ENCODE measurements at places on chromosomes 11 and 22.

- DNase-seq: no peak
These were observed 737 bp downstream of the BCL2L13 start for GRCh38 chr22:17639247-17639741.

- DNase-seq: no peak
These were observed 87.2 kb upstream of the HTATIP2 start for GRCh38 chr11:20275987-20276965.

GRCh38 chr11:121589946-121590537 lies 137.3 kb upstream of the SORL1-AS1 start:
- no peak for DNase-seq

GRCh38 chr11:23078289-23078971 lies 218.2 kb upstream of the CCDC179 start:
- DNase-seq: no peak

DNA sequence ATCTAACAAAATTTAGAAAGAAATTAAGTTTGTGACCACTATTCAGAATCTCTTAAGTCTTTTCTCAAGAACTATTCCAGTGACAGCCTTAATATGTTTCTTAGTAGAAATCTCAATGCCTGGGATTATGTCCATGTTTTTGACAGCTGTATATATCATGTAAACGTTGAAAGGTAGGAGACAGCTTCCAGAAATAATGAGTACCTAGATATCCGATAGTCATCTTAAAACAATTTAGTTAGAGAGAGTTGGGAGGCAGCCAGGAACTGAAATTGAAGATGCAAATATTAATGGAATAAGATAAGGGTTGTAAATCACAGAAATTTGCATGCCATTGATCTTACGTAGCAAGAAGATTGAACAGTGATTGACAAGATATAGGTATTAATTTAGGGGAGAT lies 955.2 kb downstream of the JRKL start:
- DNase-seq: no peak

GRCh38 chr22:26667140-26667539 lies 9.8 kb downstream of the MIAT start:
- no peak for DNase-seq

- DNase-seq: no peak
These were observed 258.8 kb downstream of the SOX6 start for GRCh38 chr11:16097543-16097942.

GRCh38 chr11:75233754-75234172 lies 6.8 kb upstream of the TPBGL start:
- DNase-seq: no peak

DNA sequence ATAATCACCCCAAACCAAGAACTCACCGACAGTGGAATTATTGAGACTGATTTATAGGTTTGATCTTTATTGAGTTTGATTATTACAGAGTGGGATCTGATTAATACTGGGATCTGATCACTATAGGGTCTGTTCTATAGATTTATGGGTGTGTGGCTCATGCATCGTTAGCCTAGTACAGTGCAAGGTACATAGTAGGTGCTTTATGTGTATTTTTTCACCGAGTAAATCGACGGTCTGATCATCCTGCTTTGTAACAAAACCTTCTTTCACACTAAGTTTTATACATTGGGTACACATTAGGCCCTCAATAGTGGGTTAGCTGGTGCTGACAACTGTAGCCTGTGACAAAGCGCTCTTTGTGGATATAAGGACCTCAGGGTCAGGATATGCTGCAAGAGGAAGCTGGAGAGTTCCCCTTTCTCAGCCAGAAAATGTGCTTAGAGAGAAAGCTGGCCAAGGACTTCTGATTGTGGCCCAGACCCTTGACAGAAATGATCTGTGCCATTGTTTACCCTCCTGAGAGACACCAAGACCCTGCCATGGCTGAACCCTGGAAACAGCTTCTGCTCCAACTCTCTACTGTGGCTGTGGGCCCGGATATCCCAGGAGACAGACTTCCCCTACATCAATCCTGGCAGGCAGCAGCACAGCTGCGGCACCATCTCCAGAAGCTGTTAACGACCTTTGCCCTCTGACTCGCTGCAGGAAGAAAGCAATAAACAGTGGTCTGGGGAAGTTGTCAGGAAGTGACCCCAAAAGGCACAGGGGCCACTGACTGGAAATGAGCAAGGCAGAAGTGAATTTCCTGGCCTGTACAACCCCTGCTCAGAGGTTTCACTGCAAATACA lies 16.1 kb upstream of the TPP1 start:
- no peak for DNase-seq

DNA sequence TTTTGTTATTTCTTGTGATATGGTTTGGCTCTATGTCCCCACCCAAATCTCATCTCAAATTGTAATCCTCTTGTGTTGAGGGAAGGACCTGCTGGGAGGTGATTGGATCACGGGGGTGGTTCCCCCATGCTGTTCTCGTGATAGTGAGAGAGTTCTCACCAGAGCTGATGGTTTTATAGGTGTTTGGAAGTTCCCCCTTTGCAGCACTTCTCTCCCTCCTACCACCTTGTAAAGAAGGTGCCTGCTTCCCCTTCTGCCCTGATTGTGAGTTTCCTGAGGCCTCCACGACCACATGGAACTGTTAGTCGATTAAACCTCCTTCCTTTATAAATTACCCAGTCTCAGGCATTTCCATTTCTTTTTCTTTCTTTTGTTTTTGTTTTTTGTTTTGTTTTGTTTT lies 24.4 kb upstream of the SIK2 start:
- DNase-seq: no peak

GRCh38 chr22:50516068-50516467 lies 8.0 kb downstream of the NCAPH2 start:
- no peak for DNase-seq

DNA sequence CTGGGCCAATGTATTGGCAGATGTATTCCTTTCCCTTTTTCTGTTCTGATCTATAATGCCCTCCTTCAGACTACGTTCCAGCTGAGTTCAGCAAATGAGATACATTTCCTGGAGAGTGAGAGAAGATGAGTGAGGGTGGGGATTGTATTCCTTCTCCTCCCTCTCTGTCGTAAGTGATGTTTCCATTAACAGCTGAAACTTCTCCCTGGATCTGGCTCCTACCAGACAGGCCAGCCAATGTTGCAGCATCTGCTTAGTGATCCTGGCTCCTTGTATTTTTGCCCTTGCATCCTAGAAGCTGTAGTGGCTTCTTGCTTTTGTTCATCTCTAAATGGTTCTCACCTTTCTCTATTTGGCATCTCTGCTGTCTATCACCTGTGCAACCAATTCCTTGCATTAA lies 48.2 kb upstream of the MTMR2 start:
- no peak for DNase-seq

GRCh38 chr11:15758857-15759465 lies 597.4 kb downstream of the SOX6 start:
- DNase-seq: no peak

- no peak for DNase-seq
These were observed 85.2 kb upstream of the PPARA start for GRCh38 chr22:46064966-46065666.

GRCh38 chr11:73990730-73991129 lies 8.1 kb upstream of the UCP2 start:
- DNase-seq: no peak

- DNase-seq: no peak
These were observed 12.5 kb downstream of the MADD start for GRCh38 chr11:47282462-47282861.

- DNase-seq: no peak
These were observed 147.0 kb upstream of the NAV2 start for GRCh38 chr11:19565639-19566038.

GRCh38 chr11:67006029-67006884 lies 16.7 kb upstream of the SYT12 start:
- no peak for DNase-seq

GRCh38 chr11:132131047-132131446 lies 760.6 kb downstream of the NTM start:
- DNase-seq: no peak

DNA sequence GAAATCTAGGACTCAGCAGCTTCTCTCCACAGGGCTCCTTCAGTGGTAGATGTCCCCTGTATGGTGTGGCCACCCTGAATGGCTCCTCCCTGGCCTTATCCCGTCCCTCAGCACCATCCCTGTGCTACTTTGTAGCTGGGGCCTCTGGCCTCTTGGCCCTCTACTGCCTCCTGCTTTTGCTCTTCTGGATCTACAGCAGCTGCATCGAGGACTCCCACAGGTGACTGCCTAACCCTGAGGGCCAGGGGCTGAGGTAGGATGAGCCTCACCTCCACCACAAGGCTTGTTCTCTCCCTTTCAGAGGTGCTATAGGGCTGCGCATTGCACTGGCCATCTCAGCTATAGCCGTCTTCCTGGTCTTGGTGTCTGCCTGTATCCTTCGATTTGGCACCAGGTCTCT lies 1.8 kb downstream of the TMEM179B start:
- no peak for DNase-seq

DNA sequence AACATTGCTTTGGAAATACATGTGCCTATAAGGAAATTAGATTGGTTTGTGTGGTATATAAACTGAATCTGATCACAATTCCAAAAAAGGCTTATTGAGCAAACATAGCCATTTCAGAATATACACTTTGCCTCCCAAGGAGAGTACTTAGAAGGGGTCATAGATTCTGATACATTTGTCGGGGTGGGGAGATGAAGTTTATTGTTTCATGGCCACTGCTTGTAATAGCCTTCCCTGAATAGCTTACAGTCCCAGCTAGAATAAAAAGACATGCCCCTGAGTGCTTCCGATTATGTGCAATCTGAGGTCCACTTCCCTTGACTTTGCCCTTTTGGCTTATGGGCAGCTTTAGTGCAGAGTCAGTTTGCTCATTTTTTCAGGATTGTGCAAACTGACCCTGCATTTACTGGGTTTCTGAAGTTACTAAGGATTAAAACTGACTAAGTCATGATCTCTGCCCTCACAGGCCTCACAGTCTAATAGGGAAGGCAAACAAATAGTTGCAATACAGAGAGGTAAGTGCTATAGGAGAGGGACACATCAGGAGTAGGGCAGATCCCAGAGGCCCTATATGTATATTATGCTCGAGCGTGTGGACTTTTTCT lies 184.2 kb downstream of the BLID start:
- DNase-seq: no peak

DNA sequence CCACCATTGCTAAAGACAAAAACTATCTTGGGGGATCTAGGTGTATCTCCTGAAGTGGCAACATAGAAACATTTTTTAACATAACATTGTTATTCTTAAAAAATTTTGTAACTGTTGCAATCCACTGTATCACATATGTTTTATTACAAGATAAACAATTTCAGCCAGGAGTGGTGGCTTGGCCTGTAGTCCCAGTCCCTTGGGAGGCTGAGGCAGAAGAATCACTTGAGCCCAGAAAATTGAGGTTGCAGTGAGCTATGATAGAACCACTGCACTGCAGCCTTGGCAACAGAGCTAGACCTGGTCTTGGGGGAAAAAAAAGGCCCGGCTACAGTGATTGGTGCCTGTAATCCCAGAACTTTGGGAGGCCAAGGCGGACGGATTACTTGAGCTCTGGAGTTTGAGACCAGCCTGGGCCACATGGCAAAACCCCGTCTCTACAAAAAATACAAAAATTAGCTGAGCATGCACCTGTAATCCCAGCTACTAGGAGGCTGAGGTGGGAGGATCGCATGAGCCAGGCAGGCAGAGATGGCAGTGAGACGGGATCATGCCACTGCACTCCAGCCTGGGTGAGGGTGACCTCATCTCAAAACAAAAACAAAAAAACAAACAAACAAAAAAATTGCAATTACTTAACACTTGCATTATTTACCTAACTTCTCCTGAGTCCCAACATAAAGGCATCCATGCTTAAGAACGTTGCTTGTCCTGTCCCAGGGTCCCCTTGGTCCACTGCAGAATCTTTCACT lies 1.5 kb upstream of the DEPDC5 start:
- DNase-seq: no peak

DNA sequence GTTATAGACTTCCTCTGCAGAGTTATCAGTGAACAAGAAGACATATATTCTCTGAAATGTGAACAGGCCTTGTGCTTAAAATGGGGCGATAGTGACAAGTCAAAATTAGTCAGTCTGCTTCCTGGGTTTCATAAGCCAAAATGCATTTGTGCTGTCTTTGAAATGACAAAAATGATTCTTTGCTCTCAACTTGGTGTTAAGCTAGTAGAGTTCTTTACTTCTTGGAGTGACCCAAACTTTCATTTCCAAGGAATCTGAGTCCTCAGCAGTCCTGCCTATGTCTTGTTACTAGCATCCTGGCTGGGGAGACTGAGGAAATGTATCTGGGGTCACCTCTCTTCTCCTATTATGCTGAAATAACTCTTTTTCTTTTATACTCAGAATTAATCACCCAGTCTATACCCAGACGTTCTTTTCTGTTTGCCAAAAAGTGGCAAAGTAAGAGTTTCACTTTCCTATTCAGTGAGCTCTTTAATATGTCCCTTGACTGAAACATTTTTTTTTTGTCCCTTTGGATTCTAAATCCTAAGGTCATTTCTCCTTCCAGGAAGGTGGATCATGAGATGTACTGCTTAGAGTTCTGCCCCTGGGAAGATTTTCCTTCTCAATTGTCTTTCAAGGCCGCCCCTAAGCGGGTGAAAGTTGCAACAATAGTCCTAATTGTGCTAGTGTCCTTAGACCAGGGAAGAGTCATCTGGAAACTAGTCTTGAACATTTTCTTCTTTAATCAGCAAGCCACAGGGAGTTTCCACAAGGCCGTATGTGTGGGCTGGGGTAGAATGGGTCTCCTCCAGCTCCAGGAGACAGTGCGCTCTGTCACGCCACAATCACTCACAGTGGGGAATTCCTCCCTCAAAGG lies 53.0 kb upstream of the RDX start:
- DNase-seq: no peak

DNA sequence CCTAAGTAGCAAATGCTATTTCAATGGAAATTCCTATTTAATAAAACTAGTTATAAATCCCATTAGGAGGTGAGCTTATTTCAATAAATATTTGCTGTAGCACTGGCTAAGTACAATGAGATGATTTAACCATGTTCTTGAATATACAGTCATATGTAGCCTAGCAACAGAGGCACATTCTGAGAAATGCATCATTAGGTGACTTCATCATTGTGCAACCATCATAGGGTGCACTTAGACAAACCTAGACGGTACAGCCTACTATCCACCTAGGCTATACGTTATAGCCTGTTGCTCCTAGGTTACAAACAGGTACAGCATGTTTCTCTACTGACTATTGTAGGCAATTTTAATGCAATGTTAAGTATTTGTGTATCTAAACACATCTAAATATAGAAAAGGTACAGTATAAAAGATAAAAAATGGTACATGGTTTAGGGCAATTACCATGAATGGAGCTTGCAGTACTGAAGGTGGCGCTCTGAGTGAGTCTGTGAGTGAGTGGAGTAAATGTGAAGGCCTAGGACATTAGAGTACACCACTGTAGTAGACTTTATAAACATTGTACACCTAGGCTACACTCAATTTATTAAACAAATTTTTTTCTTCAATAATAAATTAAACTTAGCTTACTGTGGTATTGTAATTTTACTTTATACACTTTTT lies 350.1 kb downstream of the CASP12 start:
- DNase-seq: no peak

DNA sequence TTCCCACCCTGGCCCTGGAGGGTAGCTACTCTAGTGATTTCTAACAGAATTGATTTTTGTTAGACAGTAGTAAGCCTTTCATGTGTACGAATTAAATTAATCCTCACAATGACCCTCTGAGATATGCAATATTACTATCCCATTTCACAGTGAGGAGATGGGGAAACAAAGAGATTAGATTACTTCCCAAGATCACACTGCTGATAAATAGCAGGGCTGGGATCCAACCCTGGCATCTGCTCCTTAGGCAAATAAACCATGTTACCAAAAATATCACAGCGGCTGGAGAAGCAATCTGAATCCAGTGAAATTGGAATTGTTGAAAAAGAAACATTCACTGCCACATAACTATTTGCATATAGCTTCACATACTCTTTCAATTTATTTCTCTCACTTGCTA lies 12.8 kb upstream of the CAVIN3 start:
- no peak for DNase-seq

- DNase-seq: no peak
These were observed 87.1 kb downstream of the CEP164 start for GRCh38 chr11:117414724-117415123.

Measured in activated naive CD4-positive, alpha-beta T cell (primary cell).